ENCODE measurements at places on chromosomes 11 and 22.

DNA sequence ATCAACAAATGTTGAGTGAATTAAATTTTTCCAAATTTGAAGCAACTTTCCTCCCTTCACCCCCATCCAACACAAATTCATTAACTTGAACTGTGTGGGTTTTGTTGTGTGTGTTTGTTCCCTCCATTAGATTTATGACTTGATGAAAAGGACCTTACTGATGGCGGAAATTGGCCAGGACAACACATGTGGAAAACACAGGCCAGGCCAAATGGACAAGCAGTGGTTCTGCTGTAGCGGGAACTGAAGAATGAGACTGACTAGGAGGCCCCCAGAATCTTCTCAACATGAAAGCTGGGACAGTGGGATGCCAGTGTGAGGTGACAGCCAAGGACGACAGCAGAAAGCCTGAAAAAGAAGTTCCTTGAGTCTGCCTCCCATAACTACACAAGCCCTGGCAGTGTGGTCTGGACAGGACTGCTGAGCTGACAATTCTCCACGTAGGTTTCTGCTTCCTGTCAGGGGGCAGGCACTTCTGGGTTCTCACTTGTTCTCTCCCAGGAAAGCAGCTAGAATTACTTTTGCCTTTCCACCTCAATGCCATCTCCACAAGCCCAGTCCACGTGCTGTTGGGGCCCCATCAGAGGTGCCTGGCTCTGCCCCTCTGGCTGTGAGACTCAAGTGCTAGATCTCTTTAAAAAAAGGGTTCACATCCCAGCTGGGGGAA lies 94.3 kb downstream of the ETS1 start:
- DNase-seq, result peak; percentile 43

GRCh38 chr11:18012122-18012905 lies 533 bp downstream of the SERGEF start:
- peak; percentile 55 for DNase-seq

DNA sequence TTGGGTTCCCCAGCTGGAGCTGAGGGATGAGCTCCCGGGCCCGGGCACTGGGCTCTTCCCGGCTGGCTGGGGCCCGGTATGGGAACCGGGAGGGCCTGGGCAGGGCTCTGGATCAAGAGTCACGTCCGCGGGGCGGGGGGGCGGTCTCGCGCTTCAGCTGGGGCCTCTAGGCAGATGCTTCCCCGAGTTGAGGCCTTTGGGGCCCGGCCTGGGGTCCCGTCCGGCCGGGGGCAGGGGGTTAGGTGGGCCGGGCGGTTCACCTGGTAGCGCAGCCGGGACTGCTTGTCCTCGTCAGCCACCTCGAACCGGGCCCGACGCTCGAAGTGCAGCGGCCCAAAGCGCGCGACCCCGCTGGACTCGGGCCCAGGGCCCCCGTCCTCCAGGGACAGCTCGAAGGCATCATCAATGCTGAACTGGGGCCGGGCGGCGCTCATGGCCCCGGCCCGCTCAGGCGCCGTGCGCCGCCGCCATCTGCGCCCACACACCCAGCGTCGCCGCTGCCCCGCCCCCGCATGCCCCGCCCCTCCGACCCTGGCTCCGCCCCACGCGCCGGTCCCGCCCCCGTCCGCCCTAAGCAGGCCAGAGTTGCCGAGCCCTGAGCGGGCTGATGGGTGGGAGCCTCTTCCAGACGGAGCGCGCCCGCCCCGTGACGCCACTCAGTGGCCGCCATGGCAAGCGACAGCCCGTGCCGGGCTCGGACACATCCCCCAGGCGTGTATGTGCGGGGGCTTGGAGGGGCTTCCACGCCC lies at the start of gene TMEM134:
TSS of gene TMEM134 (minus strand) at position 493 of the 749 bp plus-strand sequence. CDS start at position 434, 59 bp downstream.
- peak; percentile 86 for DNase-seq

GRCh38 chr11:110434952-110435779 lies 5.4 kb downstream of the FDX1 start:
- DNase-seq, result no peak

DNA sequence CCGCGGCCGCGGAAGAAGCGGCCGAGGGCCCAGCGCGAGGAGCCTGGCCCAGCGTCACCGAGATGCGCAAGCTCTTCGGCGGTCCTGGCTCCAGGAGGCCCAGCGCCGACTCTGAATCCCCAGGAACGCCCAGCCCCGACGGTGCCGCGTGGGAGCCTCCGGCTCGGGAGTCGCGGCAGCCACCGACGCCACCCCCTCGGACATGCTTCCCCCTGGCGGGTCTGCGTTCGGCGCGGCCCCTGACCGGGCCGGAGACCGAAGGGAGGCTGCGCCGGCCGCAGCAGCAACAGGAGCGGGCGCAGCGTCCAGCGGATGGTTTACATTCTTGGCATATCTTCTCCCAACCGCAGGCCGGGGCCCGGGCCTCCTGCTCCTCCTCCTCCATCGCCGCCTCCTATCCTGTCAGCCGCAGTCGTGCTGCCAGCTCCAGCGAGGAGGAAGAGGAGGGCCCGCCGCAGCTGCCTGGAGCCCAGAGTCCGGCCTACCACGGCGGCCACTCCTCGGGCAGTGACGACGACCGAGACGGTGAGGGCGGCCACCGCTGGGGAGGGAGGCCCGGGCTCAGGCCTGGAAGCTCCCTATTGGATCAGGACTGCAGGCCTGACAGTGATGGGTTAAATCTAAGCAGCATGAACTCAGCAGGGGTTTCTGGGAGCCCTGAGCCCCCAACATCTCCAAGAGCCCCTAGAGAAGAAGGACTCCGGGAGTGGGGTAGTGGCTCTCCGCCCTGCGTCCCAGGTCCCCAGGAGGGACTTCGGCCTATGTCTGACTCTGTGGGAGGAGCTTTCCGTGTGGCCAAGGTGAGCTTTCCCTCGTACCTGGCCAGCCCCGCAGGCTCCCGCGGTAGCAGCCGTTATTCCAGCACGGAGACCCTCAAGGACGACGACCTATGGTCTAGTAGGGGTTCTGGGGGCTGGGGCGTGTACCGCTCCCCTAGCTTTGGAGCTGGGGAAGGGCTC lies 1.2 kb downstream of the ARHGEF17 start:
- DNase-seq, result no peak

GRCh38 chr11:84384731-84385130 lies 1098.6 kb upstream of the CCDC90B start:
- peak; percentile 5 for DNase-seq

DNA sequence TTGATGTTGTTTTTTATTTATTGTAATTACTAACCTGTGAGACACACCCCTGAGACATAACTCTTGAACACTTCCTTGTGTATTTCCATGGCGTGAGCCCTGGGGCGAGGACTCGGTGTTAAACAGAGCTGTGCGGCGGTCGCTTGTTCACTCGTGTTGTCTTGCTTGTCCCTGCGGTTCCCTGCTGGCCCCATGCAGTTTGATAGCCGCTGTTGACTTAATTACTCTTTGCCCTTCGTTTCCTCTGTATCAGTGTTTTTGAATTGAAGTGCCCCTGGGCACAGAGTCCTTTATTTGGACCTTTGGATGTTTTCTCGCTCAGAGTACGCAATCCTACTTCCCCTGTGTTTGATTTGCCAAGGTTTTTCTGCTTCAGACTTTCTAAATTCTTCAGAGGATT lies 52.7 kb downstream of the TBC1D22A start:
- no peak for DNase-seq

DNA sequence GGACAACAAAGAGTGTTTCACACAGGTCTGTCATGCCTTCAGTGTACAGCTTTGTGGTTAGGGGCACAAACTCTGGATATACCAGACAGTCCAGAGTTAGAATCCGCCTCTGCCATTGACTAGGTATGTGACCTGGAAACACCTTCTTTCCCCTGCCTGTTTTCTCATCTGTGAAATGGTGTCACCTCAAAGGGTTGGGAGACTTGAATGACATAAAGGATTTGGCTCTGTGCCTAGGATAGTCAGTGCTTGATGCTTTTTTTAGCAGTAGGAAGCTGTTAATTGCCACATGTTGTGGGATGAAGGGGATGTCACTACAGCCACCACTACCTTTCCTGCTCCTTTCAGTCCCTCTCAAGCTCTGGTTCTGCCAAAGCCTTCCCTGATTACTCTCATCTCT lies 17.4 kb upstream of the LRRC55 start:
- no peak for DNase-seq

DNA sequence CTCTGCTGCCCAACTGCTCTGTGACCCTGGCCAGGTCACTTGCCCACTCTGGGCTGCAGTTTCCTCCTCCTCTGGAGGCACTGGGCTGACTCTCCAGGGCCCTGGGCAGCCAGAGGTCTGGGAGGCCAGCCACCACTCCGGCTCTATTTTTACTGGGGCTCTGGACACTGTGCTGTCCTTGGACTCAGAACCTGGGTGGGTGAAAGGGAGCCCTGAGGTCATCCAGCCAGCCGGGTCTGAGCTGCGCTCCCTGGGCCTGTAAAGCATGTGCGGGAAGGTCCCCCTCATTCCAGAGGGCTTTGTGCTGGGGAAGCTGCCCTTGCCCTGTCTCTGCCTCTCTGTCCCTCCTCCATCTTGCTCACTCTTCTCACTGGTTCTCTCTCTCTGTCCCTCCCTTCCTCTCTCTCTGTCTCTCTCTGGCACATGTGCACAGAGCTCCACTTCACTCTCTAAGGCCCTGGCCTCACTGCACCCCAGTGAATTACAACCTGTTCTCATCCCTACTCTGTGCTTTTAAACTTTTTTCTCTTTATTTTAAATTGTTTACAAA lies 24.6 kb downstream of the MB start:
- DNase-seq, result no peak

- no peak for DNase-seq
Measured at GRCh38 chr11:84345597-84345996, 1059.4 kb upstream of the CCDC90B start.

DNA sequence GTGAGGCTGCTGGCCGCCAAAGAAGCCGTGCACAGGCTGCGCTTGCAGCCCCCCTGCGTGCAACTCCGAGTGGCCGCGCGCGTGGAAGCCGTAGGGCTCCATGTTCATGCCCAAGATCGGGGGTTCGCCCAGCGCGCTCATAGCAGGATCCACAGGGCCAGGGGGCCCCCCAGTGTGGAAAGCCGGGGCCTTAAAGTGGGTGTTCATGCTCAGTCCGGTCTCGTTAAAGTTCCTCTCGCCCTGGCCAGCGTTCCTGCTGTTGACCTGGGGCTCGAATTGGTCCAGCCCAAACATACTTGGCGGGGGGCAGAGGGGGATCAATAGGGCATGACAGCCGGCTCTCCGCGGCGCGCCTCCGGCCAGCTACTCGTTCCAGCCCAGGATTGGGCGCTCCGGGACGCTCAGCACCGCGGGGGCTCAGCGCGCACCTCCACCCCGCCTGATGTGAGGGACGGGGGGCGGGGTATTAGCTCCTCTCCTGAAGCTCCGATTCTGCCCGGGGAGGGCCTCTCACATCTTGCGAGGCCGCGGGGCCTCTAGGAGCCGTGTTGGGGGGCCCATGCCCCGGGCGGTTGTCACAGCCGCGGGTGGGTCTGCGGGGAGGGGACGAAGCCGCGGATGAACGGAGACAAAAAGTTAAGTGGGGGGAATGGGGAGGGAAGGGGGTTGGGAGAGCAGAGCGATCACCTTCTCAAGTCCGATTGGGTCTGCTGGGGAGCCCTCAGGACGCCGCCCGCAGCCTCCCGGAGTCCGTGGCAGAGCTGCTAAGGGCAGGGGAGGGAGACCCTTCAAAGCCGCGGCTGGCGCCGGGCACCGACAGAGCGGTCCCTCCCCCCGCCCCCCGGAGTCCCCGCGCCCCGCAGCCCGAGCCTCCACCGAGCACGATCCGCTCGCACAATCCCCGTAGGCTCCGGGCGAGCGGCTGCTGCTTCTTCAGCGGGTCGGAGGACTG lies 1.0 kb downstream of the MN1 start:
- DNase-seq, result no peak

DNA sequence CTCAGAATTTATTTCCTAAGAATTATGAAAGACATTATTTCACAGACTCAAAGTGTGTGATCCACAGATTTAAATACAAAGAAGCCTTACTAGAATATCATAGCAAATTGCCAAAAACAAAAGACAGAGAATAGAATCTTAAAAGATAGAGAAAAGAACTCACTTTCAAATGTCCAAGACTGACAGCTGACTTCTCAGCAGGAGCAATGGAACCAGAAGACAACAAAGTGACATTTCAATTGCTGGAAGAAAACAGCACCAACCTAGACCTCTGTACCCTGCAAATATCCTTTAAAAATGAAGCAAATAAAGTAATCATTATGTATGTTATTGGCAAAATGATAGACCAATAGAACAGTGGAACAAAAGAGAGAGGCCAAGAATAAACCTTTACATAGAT lies 109.2 kb downstream of the TTC17 start:
- DNase-seq, result no peak

DNA sequence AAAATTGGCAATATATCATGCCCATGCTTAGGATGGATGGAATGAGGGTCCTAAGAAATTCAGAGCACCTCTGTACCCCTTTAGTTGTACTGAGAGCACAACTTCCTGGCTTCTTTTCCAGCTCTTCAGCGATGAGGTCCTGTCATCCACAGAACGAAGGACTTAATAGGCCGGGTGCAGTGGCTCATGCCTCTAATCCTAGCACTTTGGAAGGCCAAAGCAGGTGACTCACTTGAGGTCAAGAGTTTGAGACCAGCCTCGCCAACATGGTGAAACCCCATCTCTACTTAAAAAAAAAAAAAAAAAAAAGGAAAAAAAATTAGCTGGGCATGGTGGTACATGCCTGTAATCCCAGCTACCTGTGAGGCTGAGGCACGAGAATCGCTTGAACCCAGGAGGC lies 125.3 kb upstream of the BMAL1 start:
- no peak for DNase-seq

GRCh38 chr11:120807414-120808150 lies 216.3 kb upstream of the TBCEL start:
- no peak for DNase-seq

DNA sequence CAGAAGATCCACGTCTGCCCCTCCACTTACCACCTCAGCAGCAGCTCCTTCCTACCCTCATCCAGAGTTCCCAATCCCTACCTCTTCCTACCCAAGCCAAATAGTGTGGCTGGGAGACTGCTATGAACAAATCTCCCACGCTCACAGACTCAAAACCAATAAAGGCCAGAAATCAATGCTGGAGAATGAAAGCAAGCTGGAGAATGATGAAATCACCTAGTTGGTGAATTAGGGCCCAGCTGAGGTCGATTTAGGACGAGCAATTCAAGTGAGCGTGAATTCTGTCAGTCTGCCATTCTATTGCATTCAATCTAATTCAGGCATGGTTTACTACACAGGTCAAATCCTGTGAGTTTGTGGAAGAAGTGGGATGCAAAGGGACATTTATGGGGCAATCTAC lies 22.5 kb downstream of the COMMD9 start:
- no peak for DNase-seq

DNA sequence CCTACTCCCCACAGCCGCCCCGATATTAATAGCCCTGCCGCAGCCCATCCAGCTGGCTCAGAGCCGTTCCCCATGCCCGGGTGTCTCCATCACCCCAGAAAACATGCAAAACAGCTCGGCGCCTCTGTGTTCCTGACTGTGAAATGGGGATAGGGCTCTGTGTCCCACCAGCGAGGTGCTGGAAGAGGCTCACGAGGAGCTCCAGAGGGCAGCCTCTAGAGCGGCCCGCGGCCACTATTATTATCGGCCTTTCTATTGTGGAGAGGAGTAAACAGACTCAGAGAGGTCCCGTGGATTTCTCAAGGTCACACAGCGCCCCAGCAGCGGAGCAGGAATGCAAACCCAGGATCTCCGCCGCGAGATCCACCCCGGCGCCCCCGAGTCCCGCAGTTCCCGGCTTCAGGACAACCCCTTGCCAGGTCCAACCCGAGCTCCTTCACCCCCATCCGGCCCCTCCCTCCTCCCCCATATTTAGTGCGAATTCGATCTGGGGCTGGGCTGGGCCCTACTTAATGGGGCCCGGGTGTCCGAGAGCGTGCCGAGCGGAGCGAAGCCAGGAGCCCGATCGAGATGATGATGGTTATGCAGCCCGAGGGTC lies at the start of gene ACTN3:
TSS of gene ACTN3 (plus strand) at position 536 of the 598 bp plus-strand sequence. CDS start at position 571, 35 bp downstream.
- no peak for DNase-seq

Data from CD8-positive, alpha-beta memory T cell (primary cell).